ENCODE measurements at places on chromosomes 6 and 20.

DNA sequence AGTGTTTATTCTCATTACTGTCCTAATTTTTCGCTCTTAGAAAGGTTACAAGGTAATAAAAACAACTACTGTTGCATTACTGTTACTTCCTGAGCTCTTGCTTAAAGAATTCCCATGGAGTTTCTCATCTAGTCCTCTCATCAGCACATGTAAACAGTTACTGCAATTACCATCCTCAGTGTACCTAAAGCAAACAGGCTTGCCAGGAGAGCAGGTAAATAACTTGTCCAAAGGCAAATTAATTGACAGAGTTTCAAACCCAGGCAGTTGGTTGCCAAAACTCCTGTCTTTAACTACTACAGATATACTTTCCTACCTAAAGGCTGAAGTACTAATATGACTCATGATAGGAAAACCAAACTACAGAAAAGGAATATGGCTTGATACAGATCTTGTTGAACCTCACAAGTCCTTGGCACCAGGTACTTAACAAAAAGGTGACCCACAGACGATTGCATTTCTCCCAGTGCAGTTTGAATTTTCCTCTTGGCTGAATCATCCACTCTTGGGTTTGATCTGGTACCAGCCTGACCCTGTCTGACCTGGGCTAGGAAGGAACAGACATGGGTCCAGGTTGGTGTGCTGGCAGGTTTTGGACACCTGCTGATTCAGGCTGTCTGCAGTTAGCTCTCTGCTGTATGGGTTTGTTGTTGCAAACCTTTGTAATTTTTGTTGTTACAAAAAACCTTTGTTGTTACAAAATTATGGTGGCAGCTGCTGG, 153.0 kb downstream of the CFAP61 start:
- no peak for DNase-seq

DNA sequence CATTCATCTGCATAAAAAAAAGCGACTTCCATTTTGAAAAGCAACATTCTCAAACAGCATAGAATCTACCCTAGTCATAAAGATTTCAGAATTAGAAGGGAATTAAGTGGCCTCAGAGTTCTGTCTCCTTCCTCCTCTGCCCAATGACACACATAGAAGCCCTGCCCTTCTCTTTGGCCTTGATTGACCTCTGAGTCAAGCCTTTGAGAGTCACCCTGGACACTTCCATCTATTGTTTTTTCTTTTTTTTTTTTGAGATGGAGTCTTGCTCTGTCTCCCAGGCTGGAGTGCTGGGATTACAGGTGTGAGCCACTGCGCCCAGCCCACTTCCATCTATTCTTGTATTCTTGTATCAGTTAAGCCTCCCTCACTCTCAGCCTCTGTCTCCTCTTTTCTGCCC, 44.8 kb upstream of the CTNNBL1 start:
- DNase-seq, result no peak

- DNase-seq, result no peak
Measured at GRCh38 chr6:52356017-52356416, 5.9 kb upstream of the PAQR8 start.

DNA sequence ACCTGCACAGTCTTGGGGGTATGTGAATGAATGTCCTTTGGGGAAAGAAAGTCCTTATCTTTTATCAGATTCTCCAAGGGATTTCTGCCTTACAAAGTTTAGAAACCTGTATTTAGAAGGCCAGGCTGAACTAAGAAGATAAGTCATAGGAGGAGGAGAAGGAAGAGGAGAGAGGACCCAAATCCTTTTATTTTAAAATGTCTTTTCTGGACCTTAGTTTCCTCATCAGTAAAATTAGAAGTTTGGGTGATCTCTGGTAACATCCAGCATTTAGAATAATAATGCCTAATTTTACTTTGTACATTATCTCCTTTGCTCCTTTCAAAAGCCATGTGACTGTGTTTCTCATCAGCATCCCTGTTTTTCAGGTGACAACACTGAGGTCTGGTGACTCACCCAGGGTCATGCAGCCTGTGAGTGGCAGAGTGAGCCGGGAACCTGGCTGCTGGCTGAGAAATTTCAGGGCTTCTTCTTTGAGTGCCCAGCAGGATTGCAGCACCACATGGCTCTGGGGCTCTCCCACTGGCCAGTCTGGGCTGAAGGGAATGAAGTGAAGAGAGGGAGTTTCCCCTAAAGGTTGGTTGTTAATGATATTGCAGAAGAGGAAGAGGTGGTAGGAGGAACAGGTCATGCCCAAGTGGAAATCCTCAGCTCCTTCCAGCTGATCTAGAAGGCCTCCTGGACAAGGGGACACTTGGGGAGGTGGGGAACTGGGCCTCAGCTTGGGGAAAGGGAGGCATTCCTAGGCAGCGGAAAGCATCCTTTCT, 34.0 kb downstream of the VEGFA start:
- no peak for DNase-seq

GRCh38 chr6:5305968-5306626, 44.8 kb downstream of the FARS2 start:
- no peak for DNase-seq

- no peak for DNase-seq
Measured at GRCh38 chr6:150759483-150759882, 106.0 kb upstream of the MTHFD1L start.

GRCh38 chr20:20215976-20216727, 151.8 kb upstream of the INSM1 start:
- no peak for DNase-seq

DNA sequence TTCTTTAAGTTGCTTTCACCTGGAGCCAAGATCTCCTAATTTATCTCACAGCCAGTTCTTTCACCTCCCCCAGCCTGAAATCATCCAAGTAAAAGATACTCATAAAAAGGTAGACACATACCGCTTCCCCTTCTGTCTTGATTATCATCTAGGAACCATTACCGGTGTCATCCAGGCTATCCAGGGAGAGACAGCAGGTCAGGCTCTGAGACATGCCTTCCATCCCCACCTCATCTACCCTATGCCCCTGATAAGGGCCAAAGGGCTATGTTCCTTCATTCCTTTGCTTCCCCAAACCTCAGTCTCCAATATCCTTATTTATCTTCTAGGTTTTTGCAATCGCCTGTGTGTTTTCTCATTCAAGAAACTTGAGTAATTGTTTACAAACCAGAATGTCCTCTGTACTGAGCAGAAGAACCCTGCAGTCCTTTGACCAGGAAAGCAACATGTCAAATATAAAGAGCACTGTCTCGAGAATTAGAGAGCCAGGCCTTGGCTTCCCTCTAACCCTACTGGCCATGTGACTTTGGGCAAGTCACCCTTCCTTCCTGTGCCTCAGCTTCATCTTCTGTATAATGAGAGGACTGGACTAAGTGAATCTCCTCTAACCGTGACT, 41.0 kb downstream of the TNFRSF21 start:
- no peak for DNase-seq
